Esophagus squamous epithelium (tissue), 5 donors: ENCODE measurements at places on chromosomes 6 and 20. TPM values are rescaled to one million over a fixed set of nuclear protein-coding genes. Genes with fewer than 3 reads are reported as not detected.

The SLA2 gene
- 1.9 TPM for total RNA-seq

The TFAP2D gene
- not detected for total RNA-seq

The NSFL1C gene
- total RNA-seq, result 59.3 TPM

The LZTS3 gene
- 4.0 TPM for total RNA-seq

The SLC26A8 gene
- not detected for total RNA-seq

The MLN gene
- total RNA-seq, result not detected

The SIRPD gene
- not detected for total RNA-seq

The CCN5 gene
- total RNA-seq, result 6.7 TPM

The CRISP2 gene
- total RNA-seq, result 0.76 TPM

The SLC52A3 gene
- total RNA-seq, result 10.9 TPM

The PLA2G7 gene
- total RNA-seq, result 0.44 TPM

The TMEM244 gene
- not detected for total RNA-seq

The PTCHD4 gene
- total RNA-seq, result not detected

The C4A gene
- 2.0 TPM for total RNA-seq

The SPEF1 gene
- not detected for total RNA-seq

The TFAP2B gene
- 1.2 TPM for total RNA-seq

The DZANK1 gene
- total RNA-seq, result 0.92 TPM

The ATP9A gene
- 28.2 TPM for total RNA-seq

The AP5S1 gene
- 11.2 TPM for total RNA-seq

The PHACTR1 gene
- total RNA-seq, result 7.2 TPM

The SCAF8 gene
- 22.6 TPM for total RNA-seq

The CLPSL2 gene
- total RNA-seq, result not detected

The COL12A1 gene
- total RNA-seq, result 34.6 TPM

The KCNB1 gene
- 3.6 TPM for total RNA-seq

The DLL1 gene
- 11.7 TPM for total RNA-seq

The PDYN gene
- total RNA-seq, result not detected

The SPATS1 gene
- total RNA-seq, result not detected
